ENCODE measurements at places on chromosomes 2 and 18.

- no peak for DNase-seq
Observed at GRCh38 chr2:21395366-21395765, 271.6 kb downstream of the TDRD15 start.

DNA sequence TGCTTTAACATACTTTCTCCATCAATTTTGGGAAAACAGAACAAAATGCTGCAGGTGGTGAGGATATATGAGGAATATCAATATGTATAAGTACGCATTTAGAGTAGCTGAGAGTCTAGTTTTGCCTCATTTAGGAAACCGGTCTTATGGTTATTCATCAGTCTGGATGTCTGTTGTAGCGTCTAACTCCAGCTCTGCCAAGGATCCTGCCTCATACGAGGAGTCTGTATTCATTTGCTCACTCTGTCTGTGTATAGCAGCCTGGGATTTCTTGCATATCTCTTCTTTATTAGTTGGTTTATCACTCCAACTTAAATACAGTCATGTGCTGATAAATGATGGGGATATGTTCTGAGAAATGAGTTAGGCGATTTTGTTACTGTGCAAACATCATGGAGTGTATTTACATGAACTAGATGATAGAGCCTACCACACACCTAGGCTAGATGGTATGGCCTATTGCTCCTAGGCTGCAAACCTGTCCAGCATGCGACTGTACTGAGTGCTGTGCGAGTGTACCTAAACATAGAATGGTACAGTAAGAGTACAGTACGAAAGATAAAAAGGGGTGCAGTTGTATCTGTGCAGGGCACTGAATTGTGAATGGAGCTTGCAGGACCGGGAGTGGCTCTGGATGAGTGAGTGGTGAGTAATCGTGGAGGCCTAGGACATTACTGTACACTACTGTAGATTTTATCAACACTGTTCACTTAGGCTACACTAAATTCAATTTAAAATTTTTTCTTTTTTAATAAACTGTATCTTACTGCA is 148.1 kb downstream of the ZNF407 start:
- DNase-seq = no peak

GRCh38 chr2:158412206-158412605 is 44.3 kb downstream of the CCDC148 start:
- DNase-seq = no peak

DNA sequence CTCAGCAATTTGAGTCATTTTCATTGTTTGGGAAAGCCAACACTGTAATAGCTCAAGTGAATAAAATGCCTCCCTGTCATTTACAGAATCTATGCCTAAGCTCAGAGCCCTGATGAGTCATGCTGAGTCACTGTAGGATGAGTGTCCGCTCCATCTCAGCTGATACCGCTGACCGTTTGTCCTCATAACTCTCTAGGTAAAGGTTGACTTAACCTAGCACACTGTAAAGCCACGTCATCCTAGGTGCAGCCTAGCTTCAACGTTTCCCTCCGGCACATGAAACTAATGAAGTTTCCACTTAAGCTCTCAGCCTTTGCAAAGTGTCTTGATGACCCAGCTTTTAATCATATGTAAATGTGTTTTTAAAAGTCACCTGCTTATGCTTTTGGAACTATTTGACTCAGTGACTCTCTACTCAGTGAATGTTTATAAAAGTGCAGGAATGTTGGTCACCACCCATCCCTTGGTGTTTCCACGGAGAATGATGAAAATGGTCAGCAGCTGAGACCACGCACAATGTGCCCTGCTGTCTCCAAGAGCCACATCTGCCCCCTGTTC is 154.0 kb downstream of the PMAIP1 start:
- DNase-seq = peak; percentile 36

- DNase-seq = no peak
Observed at GRCh38 chr2:37627710-37628109, 43.7 kb downstream of the CDC42EP3 start.

GRCh38 chr18:59657012-59657411 is 40.2 kb downstream of the CCBE1 start:
- DNase-seq = no peak

DNA sequence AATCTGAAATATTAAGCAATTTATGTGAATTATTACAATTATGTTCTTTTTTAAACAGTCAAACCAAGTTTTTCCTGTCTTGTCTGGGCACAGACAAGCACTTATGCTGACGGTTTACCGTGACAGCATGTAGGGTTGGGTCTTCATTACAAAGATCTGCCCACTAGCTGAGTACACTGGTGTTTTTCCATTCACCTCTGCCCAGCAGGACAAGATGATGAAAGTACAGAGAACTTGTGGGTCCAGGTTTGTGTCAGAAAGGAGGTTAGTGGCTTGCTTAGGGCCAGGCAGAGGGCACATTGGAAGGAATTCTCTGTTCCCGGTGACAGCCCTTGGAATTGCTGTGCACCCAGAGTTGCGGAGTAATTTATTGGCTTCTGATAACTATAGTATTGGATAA is 14.0 kb downstream of the NABP1 start:
- no peak for DNase-seq

DNA sequence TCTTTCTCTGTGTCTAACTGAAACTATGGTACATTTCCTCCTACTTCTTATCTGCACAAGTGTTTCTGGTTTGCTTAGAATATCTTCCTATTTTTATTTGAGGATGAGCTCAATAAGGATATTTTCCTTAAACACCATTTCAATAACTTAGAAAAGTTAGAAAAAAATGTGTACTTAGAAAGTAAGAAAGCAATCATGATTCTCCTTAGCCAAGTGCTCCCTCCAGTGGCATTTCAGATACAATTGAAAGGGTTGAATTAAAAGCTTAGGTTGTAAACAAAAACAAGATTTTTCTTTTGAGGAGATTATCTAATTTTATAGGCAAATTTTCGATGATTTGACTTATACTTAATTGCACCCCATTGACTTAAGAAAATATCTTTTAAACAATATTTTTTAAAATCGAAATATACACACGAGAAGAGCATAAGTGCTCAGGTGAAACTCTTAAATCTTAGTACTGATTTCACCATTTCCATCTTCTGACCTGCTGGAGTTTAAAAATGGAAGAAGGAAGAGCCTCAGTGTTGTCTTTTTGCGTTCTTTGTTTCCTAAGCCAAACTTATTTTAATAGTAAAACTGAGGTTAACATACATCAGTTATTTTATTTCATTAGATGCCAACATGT is 26.9 kb downstream of the C18orf63 start:
- DNase-seq = peak; percentile 48

DNA sequence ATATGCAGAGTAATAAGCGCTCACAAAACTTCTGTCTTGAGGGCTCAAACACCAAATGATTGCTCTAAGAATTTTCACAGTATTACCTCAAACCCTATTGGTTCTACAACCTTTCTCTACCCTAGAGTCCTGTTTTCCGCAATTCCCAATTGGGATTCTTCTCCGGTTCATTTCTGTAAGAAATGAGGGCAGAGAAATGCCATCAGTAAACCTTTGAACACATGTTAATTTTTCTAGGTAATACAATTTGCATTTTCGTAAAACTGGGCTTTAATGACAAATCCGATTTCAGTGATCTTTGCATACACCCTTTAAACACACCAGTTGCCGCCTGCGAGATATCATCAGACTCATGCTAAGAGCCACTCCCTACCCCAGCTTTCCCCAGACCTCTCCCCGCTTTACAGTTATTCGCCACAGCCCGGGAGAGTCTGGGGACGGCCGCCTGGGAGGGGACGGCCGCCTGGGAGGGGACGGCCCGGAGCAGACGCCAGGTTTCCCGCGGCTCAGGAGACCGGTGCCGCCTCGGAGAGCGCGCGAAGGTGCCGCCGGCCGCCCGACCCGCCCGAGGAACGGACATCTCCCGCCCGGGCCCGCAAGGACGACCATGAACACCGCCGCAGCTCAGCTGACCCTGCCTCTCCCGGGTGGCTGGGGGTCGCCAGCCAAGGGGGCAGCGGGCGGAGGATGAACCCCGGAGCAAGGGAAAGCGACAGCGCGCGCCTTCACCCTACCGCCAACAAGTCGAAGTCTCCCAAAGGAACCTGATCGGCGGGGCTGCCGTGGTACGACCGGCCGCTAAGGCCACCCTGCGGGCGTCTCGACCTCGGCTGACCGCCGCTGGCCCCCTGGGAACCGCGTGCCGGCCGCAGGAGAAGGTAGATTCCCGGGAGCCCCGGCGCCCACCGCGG is 463 bp downstream of the SMC6 start:
- no peak for DNase-seq

- DNase-seq = no peak
Observed at GRCh38 chr2:102446936-102447335, 24.0 kb downstream of the IL18RAP start.

All from glomerular endothelial cell (primary cell).